ENCODE measurements at places on chromosomes 5 and 9. TPM values are rescaled to one million over a fixed set of nuclear protein-coding genes. Genes with fewer than 3 reads are reported as not detected.

The GNA14 gene
- 0.03 TPM for polyA plus RNA-seq

The LSM11 gene
- polyA plus RNA-seq: 4.3 TPM

The UBAC1 gene
- polyA plus RNA-seq: 405 TPM

The MYOZ3 gene
- not detected for polyA plus RNA-seq

DNA sequence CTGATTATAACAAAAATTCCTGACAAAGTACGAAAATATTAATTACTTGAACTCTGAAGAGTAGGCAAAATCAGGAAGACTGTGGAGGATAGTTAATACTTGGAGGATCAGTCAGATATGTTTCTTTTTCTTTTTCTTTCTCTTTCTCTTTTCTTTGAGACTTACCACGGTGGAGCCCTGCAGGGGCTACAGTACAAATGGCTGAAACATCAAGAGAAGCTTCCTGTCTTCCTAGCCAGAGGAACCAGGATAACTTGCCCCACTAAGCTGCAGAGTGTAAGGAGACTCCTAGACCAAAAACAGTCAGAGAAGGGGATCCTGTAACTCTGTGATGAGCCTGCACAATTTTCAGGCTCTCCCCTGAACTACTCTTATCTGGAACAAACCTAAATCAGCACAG is 324.6 kb upstream of the TYRP1 start:
- no peak for DNase-seq

GRCh38 chr5:13664377-13664776 is 280.1 kb downstream of the DNAH5 start:
- DNase-seq: no peak

DNA sequence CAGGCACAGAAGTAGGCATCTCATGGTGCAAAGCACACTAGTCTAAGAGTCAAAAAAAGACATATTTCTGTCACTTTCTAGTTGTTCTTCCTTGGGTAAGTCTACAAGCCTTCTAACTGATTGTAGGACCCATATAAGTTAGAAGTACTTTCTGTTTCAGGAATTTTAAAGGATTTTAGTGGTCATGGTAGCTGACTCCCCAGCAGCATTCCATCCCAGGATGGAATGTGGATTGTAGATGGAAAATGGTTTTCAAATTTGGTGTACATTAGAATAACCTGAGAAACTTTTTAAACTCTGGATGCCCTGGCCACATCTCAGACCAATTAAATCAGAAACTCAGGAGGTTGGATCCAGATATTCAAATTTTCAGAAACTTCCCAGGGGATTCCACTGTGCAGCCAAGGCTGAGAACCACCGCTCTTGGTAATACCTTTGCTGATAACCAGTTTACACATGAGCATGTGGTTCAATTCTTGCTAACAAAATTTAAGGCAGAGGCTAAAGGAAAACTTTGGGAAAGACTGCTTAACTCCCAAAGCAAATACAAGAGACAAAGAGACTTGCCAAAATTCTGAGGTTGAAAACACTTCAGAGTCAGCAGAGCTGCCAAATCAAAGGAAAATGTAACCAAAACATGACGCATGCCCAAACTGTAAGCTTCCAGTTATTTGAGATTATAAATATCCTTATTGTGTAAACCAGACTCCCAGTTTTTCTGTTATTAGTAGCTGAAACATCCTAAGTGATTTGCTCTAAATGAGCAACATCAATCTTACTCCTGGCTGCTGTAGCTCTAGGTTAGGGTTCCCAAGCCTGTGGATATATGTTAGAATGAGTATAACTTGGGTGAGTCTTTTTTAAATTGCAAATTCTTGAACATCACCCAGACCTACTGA is 145.4 kb upstream of the MTAP start:
- no peak for DNase-seq

GRCh38 chr9:87375397-87376073 is 122.1 kb upstream of the DAPK1 start:
- DNase-seq: no peak

GRCh38 chr5:62575066-62575465 is 3.6 kb upstream of the LRRC70 start:
- DNase-seq: no peak

GRCh38 chr5:166772770-166773169 is 1518.7 kb upstream of the WWC1 start:
- no peak for DNase-seq

All from K562 (cell line).